ENCODE measurements at places on chromosomes 7 and 10.

- peak; percentile 96 for DNase-seq
Observed at GRCh38 chr10:35195361-35196306, 69.0 kb downstream of the CREM start.

DNA sequence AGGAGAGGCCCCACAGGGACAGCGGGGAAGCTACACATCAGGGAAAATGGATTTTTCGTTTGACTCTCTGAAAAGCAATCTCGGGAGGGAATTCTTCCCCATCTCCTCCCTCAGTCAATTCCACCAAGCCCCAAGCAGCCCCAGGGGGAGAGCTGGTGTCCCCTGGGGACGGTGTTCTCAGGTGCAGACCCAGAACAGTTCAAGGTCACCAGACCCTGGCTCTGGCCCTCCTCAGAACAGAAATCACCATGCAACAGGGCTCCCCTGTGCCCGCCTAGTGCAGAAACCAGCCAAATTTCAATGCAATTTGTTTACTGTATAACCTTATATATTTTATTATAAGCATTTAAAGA is 34.1 kb downstream of the GSDME start:
- DNase-seq: no peak

DNA sequence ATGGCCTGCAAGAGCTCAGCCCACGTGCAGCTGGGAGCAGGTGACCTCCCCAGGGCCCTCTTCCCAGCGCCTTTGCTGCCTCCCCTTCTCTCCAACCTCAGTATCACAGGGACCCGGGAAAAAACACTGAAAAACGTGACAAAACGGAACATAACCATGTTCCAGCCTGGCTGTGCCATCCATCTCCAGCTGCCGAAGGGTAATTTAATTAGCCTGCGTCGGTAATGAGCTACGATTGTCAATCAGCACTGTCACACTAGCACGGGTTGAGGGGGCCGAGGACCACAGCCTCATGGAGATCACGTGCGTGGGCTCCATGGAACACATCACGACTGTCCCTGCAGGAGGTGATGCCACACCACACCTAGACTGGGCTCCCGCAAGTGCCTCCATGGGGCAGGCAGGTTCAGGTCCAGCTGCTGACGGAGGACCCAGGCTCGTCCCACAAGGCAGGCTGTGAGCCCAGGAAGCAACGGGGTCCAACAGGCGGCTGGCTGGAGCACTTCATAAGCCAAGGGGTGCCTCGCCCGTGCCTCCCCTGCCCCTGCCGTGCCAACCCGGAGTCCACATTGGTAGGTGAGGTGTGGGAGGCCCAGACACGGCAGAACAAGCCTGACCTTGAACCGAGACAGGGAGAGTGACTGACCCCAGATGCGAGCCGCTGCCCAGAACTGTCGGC is 199.5 kb downstream of the ELFN1 start:
- no peak for DNase-seq

DNA sequence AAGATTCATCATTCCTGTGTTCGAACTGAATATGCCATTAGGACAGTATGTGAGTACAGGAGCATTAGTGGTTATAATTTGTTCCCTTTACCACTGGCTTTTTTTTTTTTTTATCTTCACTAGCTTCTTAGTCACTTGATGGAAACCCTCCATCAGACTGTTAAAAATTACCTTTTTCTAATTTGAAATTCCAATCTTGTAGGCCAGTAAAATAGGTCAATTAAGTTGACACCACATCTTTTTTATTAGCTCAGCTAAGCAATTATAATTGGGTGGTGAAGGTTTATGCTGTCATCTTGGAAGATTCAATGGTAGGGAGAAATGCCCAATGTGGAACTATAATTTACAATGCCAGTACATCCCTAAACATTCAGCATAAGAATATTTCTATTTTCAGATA is 6.1 kb downstream of the NRCAM start:
- no peak for DNase-seq

DNA sequence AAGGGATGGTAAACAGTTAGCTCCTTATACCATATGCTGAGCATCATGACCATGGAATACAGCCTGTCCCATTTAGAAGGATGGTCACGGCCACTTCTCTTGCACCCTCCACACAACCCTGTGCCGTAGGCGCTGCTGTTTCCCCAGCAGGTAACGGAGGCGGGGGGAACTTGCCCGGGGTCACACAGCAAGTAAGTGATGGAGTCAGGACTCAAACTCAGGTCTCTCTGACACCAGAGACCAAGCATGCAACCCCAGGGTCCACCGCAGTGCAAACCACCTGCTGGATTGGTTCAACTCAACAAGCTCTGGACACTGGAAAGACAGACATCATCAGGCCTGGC is 71.6 kb downstream of the ZRANB1 start:
- no peak for DNase-seq

DNA sequence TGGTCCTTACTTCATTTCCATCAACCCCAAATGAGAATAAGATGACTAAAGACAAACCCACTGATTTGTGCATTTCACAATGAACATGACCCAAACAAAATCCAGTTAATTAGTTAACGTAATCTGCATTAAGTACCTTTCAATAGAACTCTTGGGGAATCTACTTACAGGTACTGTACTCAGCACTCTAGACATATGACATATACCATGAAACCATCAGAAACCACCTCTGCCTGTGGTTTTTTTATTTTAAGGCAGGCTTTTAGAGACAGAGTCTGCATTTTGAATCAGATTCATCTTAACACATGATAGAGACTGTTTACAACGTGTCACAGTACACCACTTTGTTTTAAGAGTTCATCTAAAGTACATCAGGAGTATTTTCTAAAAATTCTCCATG is 168.4 kb downstream of the BTAF1 start:
- DNase-seq: no peak

DNA sequence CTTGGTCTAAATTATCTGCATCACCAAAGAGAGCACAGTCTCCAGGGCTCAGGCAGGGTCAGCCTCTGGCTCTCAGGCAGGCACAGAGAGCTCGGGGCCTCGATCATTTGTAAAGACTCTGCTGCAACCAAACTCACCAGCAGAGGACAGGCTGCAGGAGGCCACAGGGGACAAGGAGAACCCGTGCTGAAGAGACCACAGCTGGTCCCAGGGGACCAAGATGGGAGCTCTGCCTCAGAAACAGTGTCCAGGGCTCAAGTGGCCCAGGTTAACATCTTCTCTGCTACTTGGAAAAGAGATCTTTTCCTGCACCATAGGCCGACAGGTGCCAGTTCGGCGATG is 543.2 kb downstream of the PTPRN2 start:
- DNase-seq: no peak

DNA sequence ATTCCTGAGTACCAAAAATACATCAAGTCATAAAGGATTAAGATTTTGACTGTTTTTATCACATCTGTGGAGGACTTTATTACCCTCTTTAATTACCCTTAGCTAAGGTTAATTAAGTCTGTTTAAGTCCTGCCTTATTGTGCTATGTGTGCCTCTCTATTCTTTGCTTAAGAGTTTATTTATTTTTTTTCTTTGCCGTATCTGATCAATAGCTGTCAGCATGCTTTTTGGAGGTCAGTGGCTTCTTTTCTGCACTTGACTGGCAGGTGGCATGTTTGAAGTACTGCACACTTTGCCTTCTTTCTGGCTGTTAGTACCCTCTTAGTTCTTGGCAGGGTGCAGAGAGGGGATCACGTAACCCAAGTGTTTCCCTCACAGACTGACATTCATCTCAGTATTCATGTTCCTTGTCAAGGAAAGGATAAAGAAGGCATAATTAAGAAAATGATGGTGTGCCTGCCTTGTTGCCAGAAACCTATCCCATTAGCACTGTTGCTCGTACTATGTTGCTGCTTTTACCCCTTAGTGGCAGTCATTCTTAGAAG is 225.8 kb downstream of the EXOC4 start:
- DNase-seq: no peak

DNA sequence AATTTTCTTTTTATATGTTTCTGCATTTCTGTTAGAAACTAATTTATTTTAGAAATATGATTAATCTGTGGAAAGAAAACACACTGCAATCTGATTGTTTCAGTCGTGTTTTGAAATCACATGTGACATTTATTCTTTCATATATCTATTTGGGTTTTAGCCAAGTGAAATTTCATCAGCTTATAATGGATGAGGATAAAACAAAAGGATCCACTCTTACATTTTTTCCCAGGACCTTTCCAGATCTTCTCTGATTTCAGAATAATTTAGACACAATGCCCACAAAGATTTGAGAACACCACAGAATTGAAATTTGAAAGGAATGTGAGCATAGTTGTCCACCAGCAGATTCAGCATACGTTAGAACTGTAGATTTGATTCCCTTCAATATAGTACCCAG is 29.1 kb downstream of the CBLL1 start:
- DNase-seq: no peak

DNA sequence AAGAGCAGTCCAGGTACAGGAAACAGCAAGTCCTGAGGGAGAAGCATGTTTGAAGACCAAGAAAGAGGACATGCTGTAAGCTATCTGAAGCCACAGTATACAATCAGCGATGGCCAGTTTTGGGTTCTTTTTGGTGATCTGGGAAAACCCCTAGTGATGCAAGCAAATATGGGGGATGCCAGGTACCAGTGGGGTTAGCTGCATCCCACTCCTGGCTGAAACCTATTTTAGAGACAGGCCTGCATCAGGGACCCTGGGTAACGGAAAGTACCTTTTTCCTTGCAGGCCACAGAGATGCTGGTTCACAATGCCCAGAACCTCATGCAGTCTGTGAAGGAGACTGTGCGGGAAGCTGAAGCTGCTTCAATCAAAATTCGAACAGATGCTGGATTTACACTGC is 32.9 kb downstream of the AP3M1 start:
- DNase-seq: no peak

GRCh38 chr10:15558136-15558535 is 161.6 kb downstream of the ITGA8 start:
- peak; percentile 97 for DNase-seq

- DNase-seq: no peak
Observed at GRCh38 chr10:104735036-104735756, 94.1 kb downstream of the SORCS3 start.

All from fibroblast of upper back skin (primary cell).